Fibroblast of skin of abdomen (primary cell): ENCODE measurements at places on chromosomes 13 and 19.

DNA sequence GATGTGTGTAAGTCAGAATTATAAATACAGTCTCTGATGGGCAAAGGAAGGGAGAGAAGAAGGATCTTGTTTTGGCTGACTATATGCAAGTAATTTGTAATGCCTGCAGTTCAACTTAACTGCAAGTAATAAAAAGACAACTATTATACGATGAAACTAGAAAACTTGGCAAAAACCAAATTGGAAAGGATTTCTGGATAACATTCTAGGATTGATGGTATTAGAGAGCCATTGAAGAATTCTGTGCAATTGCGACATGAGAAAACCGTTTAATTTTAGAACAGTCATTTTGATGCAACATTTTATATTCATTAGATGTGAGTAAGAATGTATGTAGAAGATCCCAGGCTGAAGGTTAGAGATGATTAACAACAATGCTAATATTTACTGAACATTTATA, 1334.1 kb downstream of the EFNB2 start:
- peak; percentile 1 for DNase-seq

GRCh38 chr13:96284971-96285370, 195.1 kb downstream of the HS6ST3 start:
- no peak for DNase-seq

GRCh38 chr19:42214810-42215485, 2.5 kb downstream of the DEDD2 start:
- no peak for DNase-seq

GRCh38 chr13:109256866-109257760, 529.3 kb downstream of the IRS2 start:
- DNase-seq, result peak; percentile 100

DNA sequence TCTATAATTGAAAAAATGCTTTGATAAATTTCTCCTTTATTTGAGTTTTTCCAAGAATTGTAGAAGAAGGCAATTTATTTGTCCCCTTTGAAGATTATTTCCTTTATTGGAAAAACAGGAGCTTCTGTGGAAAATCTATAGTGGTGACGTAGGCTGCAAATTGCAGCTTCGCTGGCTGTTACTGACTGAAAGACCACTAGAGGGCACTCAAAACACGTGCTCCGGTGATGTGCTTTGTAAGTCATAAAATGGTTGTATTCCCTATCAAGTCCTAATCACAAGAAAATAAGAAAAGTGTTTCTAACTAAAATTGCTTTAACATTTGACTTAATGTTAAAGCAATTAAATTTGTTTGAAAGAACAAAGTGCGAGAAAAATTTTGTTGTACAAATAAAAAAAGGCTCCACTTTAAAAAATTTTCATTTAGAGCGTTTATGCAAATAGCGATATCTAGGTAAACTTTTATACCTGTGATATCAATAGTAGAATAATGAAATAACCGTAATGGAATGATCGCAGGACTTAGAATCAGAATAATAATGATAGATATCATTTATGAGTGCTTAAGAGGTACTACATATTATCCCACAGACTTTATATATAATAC, 638.2 kb upstream of the SPRY2 start:
- peak; percentile 62 for DNase-seq

- DNase-seq, result peak; percentile 96
Observed at GRCh38 chr19:35648017-35648961, at the start of gene COX6B1. Gene COX6B1, plus strand, starts transcription at chr19:35648323. Its CDS starts 2,921 bp downstream, at chr19:35651244.

- peak; percentile 90 for DNase-seq
Observed at GRCh38 chr19:13163609-13164342, 13.6 kb downstream of the IER2 start.

DNA sequence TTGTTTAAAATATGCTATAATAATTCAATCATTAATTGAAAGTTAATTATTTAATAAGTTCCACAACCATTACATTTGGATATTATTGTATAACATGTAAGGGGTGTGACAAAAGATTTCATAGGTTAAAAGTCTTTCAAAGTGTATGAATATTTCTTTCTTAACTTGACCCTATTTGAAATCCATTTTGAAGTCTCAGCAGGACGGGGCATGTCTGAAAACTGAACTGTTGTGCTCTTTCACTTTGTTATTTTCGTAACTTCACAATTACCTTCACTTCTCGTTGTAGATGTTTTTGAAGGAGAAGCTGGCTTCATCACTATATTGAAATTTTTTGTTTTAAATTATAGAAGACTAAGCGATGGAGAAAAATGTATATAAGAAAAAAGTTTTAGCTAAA, 1775.7 kb downstream of the PCDH9 start:
- DNase-seq, result no peak

DNA sequence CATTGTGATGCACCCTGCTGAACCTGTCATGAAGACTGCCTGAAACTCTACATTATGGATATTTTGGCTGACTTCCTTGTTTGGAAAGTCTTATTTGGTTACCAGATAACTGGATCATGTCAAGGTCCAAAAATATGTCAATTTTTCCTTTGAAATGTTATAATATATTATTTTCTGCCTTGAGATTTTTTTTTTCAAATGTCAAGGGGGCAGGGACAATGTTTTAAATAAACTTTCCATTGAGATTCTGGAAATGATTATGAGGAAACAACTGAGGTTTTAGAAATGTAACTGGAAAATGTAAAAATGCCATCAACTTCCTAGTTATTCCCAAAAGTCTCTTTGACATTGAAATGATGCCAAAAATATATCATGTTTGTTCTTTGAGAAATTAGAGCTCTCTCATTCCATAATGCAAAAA, 117.0 kb downstream of the RFC3 start:
- no peak for DNase-seq
